Urothelium cell line (cell line): ENCODE measurements at places on chromosomes 7 and 10.

- no peak for DNase-seq
Measured at GRCh38 chr7:155852426-155853301, 40.4 kb upstream of the SHH start.

DNA sequence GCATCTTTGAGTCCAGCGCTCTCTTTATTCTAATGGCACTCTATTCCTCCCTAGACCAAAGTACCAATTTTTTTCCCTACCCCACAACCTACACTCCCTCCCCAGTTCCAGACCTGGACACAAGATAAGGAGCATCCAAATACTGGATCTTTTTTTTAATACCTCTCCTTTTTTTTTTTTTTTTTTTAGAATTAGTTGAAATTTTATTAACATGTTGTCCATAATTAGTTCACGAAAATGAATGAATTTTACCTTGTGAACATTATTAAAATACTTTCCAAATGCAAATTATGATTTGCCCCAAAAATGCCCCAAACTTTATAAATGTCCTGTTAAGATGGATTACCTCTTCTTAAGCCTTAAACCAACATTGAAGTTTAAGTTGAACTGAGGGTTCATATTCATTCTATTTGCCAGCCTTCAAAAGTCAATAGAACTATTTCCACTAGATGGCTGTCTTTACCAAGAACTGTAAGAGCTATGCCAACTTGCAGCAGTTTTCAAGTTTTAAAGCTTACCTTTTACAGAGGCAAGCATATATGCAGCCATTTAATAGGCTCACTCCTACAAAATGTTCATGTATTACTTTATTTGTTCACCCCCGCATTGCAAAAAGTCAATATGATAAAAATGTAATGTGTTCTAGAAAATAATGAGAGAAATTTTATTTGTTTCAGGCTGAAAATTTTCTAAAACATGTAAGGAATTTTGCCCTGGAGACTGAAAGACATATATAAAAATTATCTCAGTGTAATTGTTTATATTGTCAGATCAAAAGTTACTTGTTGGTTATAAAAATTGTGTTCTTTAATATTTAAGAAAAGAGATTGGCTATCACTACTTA lies 39.7 kb upstream of the TNKS2 start:
- DNase-seq = peak; percentile 25

GRCh38 chr10:72834183-72834825 lies 59.2 kb upstream of the OIT3 start:
- DNase-seq = peak; percentile 52

GRCh38 chr10:17022466-17022825 lies 107.2 kb downstream of the CUBN start:
- no peak for DNase-seq

DNA sequence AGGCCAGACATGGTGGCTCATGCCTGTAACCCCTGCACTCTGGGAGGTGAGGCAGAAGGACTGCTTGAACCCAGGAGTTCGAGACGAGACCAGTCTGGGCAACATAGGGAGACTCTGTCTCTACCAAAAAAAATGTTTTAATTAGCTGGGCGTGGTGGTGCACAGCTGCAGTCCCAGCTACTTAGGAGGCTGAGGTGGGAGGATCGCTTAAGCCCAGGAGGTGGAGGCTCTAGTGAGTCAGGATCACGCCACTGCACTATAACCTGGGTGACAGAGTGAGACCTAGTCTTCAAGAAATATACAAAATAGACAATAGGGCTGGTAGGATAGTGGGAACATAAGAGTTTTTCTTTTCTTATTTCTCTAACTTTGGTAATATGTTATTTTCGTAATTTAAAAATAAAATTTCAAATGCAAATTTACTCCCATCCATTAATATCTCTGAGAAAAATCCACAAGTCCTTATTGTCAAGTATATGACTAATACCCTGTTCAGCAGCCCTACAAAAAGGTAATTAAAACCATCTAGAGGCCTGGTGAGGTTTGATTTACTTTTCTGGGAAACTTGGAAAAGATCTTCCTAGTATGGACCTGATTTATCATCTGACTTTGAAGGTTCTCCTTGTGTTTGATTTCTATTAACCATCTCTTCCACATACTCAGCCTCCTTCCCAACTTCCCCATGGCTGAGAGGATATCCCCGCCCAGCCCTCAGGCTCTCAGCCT lies 50.0 kb downstream of the CREB3L2 start:
- DNase-seq = no peak

- no peak for DNase-seq
Measured at GRCh38 chr10:113929522-113929921, 75.1 kb downstream of the NHLRC2 start.

DNA sequence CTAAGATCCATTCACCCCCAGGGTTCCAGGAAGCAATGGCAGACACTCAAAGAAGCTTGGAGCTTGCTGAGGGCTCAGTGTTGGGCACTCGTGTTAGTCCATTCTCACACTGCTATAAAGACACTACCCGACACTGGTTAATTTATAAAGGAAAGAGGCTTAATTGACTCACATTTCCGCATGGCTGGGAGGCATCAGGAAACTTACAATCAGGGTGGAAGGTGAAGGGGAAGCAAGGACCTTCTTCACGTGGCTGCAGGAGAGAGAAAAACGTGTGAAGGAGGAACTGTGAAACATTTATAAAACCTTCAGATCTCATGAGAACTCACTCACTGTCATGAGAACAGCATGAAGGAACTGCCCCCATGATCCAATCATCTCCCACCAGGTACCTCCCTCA lies 44.7 kb upstream of the SMNDC1 start:
- no peak for DNase-seq

GRCh38 chr10:74763934-74764591 lies 62.3 kb upstream of the KAT6B start:
- DNase-seq = no peak

GRCh38 chr7:108104324-108104723 lies 25.8 kb downstream of the LAMB4 start:
- no peak for DNase-seq

GRCh38 chr10:18949391-18949790 lies 99.2 kb upstream of the MALRD1 start:
- DNase-seq = no peak

DNA sequence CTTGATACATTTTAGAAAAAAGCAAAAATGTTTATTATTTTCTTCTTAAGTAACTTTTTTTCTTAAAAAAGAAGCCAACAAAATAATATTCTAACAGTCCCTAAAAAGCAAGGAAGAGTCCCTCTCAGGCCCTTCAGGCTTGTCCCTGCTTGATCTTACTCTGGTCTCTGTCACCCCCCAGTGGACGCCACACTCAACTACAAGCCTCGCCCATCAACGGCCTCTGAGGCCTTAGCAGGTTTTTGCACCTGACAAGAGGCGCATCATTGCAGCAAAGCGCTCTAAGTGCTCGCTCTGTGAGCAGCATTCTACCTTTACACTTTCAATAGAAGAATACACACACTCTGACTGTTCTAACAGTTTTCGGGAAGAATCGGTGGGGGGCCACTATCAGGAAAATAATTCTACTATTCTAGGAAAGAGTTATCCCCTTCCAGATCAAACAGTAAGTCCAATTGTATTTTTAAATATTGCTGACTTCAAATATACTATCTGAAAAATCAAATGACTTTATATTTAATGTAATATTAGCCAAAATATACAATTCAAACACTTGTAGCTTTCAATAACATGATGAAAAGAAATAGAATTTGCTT lies 139.2 kb downstream of the USP6NL start:
- DNase-seq = peak; percentile 79

DNA sequence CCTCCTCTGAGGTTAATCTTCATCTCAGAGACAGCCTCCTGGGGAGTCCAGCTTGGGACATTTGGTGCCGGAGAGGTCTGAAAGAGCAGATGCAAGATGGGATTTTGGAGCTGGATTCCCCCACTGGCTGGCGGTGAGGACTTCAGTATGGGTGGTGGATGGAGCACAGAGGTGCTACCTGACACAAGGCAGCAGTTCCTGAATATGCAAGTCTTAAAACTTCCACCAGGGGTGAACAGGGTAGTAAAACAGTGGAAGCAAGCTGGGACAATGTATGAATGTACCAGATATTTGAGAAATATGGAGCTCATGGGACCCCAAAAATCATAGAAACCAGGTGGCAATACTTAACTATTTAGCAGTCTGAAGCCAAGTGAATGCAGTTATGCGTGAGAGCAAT lies 4.8 kb upstream of the TAF3 start:
- no peak for DNase-seq

DNA sequence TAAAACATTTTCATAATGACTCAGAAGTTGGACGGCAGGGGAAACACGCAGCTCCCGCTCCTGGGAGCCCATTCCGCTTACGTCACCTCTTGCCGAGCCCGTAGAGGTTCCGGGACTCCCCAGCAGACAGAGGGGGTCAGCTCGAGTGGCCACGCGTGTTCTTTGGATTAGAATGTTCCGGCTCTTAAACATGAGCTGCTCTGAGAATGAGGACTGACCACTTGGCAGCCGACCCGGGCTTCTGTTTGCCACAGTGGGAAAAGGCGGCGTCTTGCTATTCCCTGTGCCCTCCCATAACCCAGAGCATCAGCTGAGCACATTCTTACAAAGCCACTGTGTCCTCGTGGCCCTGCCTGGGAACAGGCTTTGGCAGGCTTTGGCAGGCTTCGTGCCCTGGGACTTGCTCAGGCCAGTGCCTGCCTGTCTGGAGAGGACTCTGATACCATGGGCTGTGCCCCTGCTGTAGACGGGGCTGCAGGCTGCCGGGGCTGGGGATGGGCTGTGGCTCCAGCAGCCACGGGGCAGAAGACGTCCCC lies 40.1 kb downstream of the PFKP start:
- DNase-seq = no peak

DNA sequence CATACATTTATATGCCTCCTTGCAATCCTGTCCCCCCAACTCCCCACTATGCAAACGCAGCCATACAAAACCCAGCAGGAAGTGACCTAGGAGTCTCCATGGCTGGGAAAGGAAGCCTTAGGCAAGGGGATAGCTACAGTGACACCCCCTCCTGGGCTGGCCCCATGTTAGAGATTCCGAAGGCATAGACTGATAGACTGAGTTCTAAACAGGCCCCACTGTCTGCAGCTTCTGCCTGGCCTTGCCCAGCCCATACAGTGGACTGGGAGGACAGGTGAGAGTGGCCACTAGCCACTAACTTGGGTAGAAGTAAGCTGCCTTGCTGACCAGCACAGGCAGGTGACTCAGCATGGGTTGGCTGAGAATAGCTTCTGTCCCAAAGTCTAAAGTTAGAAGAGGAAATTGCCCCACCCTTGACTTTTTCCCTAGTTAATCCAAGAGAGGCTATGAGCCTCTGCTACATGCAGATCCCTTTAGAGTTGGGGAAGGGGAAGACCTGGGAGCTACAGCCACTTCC lies 106.3 kb downstream of the C10orf105 start:
- peak; percentile 49 for DNase-seq

GRCh38 chr10:48587101-48587500 lies 17.8 kb downstream of the ARHGAP22 start:
- no peak for DNase-seq

GRCh38 chr10:123681285-123681684 lies 15.1 kb downstream of the GPR26 start:
- DNase-seq = no peak

- DNase-seq = peak; percentile 40
Measured at GRCh38 chr10:73263693-73264347, 11.4 kb upstream of the MRPS16 start.

DNA sequence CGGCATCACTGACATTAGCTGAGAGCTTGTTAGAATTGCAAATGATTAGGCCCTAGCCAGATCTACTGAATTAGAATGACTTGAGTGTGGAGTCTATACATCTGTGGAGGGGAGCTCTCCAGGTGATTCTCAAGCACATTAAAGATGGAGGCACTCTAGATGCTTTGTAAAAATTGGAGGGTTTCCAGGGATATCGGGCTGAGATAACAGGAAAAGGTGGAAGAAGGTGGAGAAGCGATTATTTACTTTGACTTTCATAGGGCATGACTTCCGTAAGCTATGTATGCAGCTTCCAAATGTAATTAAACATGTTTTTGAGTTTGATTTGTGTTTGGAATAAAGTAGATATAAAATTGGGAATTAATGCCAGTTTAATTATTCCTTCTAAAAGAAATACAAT lies 235.0 kb upstream of the PTN start:
- DNase-seq = no peak

- DNase-seq = no peak
Measured at GRCh38 chr10:14550471-14550981, 219.8 kb upstream of the FRMD4A start.

DNA sequence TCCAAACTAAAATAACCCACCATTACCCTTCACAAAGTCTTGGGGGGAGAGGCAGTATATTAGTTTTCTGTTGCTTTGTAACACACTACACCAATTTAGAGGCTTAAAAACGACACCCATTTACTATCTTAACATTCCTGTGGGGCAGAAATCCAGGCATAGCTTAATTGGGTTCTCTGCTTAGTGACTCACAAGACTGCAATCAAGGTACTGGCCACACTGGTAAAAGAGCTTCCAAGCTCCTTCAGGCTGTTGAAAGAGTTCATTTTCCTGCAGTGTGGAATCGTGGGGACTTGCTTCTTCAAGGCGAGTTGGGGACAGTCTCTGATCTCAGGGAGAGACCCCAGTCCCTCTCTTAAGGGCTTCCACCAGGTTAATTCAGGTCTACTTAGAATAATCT lies 139.1 kb downstream of the XPNPEP1 start:
- peak; percentile 36 for DNase-seq

DNA sequence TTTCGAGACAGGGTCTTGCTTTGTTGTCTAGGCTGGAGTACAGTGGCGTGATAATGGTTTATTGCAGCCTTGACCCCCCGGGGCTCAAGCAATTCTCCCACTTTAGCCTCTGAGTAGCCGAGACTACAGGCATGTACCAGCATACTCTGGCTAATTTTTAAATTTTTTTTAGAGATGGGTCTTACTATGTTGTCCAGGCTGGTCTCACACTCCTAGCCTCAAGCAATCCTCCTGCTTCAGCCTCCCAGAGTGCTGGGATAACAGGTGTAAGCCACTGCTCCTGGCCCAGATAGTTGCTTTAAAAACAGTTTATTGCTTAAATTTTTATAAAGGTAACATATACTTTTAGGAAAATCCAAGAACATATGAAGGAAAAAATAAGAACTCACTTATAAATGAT lies 26.3 kb downstream of the NEURL1 start:
- DNase-seq = no peak

DNA sequence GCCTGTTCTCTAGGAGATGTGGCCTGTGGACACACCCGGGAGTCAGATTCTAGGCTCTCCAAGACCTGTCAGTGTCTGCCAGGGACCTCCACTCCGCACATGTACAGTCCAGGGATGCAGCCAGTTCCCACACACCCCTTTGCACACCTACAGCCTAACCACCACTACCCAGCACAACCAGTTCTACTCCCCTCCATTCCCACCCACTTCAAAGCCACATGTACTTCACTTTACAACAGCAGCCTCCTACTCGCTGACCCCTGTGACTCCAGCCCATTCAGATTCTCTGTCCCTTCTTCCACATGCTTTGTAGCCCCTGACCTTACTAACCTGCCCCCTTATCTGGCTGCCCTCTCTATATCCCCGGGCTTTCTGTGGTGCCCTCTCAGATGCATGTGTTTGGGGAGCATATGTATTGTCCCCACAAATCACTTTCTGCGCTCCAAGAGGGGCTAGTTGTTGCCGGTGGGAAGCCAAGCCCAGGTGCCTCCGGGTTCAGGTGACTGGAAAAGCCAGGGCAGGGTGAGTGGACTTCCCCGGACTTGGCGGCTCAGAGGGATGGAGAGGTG lies 7.2 kb downstream of the LBX1 start:
- no peak for DNase-seq
